Activated gamma-delta T cell (primary cell): ENCODE measurements at places on chromosomes 1 and 21.

DNA sequence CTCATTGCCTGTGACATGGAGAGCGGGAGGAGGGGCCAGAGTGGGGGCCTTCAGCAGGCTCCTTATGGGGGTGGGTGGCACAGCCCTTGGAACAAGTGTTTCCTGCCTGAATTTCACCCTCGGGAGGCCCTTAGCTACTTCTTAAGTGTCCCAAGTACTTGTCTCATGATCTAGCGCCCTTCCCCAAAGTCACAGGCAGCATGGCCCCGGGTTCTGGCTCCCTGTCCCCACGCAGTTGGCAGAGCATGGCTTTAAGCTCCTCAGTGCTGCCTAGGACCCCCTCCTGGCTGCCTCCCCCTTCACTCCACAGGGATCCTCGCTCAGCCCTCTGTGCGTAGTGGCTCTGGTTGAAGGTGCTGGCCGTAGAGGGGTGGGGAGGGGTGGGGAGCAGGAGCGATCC is 197.2 kb downstream of the CAMTA1 start:
- no peak for DNase-seq

- DNase-seq, result no peak
These were observed 63.2 kb downstream of the ITPKB start for GRCh38 chr1:226675715-226676357.

DNA sequence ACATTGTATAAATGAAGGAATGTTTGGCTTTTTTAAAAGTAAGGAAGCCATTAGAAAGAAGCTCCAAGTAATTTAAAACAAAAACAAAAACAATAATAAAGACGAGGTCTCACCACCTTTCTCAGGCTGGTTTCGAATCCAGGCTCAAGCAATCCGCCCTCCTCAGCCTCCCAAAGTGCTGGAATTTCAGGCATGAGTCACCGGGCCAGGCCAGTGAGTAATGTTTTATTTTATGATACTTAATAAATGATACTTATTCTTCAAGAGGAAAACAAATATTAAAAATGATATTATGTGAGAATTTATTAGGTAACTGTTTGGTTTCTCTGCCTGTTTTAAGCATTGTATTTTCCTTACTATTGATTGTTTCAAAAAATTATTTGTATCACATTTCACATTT is 201.4 kb upstream of the BRINP3 start:
- no peak for DNase-seq

GRCh38 chr21:35203093-35203977 is 154.2 kb upstream of the RUNX1 start:
- no peak for DNase-seq

- DNase-seq, result no peak
These were observed 42.0 kb upstream of the PADI1 start for GRCh38 chr1:17162941-17163340.

GRCh38 chr21:38325216-38325615 is 68.4 kb downstream of the KCNJ15 start:
- DNase-seq, result no peak

- DNase-seq, result no peak
These were observed 1353.1 kb upstream of the ADGRL4 start for GRCh38 chr1:80359666-80360065.

GRCh38 chr21:39818557-39818956 is 48.7 kb upstream of the PCP4 start:
- DNase-seq, result no peak

- no peak for DNase-seq
These were observed 2.8 kb downstream of the ANKRD34A start for GRCh38 chr1:145961425-145962156.

DNA sequence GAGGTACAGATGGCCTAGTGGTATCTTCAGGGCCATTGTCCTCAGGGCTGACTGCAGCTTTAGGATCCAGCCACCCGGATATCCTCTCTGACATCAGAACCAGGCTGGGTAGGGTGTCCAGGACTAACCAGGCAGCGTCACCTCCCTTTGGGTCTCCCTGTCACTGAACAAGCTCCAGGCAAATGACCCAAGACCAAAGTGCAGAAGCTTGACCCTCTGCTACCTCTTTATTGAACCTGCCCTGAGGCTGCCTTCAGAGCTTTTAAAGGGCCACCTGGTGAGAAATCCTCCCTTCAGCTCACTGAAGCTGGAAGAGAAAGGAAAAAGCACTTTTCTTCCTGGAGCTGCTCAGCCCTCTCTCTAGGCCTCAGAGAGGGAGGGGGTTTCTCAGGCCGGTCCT is 79.1 kb upstream of the VAMP3 start:
- DNase-seq, result no peak

DNA sequence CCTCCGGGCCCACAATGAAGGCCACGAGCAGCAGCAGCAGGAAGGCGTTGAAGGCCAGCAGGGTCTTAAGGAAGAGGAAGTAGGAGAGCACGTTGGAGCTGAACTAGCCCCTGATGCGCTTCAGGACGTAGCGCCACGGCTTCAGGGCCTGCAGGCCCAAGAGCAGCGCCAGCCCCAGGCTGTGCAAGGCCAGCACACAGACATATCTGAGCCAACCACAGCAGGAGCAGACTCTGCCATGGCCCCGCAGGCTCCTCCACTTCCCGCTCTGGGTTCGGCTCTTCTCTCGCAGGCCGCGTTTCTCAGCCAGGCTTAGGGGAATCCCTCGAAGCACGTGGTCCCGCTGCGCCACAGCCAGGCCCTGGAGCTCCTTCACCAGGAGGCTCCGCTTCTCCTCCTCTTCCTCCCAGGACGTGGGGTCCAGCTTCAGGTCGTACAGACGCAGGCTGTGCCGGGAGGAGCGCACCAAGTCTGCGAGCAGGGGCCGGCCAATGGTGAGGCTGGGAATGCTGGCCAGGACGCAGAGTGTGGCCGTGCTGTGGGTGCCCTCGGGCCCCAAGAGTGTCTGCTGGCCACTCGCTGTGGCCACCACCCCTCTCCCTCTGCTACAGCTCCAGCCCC is 41.7 kb downstream of the ZNF691 start:
- no peak for DNase-seq

DNA sequence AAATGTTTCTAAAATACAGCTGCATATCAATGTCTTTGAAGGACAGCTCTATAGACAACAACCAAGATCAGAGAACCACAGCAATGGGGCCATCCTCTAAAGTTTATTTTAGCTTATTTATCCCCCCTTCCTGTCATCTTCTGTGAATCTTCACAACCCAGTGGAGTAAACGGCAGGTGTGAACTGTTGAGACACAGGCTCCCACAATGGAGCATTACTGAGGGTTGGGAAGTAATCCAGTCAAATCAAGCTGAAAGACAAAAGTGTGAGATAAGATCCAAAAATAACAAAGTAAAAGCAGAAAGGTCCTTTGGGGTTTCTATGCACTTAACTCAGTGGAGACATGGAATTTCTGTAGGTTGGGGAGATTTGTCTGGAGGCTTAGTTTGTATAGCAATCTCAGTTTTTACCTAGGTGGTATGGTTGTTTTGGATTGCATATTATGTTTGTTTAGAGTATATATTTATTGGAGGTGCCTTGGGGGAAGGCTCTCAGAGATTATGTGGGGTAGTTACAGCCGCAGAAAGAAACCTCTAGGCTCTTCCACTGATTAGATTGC is 286.9 kb upstream of the ADGRL2 start:
- DNase-seq, result no peak

- DNase-seq, result no peak
These were observed 47.0 kb downstream of the AHDC1 start for GRCh38 chr1:27556781-27557595.

GRCh38 chr21:37757606-37758376 is 158.5 kb downstream of the KCNJ6 start:
- no peak for DNase-seq

- DNase-seq, result no peak
These were observed 153.4 kb downstream of the TTLL7 start for GRCh38 chr1:83845437-83846071.

DNA sequence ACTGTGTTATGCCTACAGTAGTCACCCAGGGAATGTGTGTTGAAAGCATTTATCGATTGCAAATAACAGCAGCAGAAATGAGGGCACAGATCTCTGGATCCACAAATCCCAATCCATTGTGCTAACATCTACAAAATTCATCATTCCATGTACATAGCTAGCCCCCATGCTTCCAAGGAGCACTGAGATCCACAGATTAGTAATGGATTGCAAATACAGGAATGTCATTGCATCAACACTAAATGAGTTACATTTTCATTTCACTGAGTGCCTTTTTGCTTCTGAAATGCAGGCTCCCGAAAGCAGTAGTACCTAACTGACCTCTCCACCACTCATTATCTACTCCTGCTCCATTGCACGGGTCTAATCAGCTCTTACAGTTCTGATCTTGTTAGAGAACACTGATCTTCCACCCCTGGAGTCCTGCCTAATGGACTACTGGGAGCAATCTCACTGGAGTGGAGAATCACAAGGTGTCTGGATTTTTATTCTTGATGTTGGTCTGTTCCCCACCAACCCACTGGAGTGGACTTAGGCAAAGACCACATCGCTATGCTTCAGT is 30.5 kb downstream of the ASTN1 start:
- no peak for DNase-seq

DNA sequence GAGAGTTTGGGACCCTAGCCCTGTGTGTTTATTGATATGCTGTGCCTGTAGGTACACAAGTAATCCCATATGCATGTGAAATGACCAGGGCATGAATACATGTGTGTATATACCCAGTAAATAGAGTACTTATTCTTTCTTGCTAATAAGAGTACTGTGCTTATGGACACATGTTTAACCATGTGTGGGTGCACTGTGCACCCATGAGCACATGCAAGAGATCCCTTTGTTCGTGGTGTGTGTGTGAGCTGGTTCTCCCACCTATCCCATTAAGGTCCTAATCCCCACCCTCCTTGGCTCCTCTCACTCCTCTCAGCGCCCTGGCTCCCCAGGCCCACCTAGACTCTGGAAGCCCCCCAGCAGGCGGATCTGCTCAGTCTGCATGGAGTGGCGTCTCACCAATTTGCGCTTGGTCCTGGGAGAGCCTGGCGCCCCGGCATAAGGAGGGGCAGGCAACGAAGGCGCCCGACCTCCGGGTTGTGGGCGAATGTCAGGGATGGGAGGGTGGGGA is 2.2 kb upstream of the LIX1L start:
- no peak for DNase-seq

DNA sequence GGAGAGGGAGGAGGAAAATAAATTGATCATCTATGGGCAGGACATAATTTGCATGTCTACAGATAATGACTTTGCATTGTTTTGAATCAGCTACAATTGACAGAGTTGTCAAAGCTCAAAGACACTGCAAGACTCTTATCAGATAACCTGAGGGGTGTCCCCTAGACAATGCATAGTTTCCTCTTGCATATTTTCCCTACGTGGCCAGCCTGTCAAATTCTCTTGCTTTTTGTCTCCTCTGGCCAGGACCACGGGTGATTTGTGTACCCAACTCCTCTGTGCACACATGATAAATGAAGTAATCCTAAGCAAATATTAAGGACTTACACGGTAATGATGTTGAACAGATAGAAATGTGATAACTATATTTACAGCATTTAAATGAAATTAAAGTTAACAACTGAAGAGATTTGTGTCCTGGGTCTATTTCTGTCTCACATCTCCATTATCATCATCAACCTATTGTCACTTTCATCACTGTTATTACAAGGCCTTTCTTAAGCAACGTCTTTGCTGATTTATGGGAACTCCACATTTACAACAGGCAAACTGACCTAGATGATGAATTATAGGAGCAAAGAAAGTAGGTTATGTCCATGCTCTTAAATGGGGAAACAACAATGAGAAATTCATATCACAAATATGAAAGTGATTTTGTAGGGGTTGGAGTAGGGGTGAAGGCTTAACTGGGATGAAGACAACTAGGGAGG is 18.8 kb downstream of the BATF3 start:
- DNase-seq, result no peak

GRCh38 chr21:36535618-36536241 is 55.8 kb upstream of the CLDN14 start:
- DNase-seq, result no peak

GRCh38 chr1:25922971-25923552 is 16.8 kb upstream of the STMN1 start:
- DNase-seq, result no peak

DNA sequence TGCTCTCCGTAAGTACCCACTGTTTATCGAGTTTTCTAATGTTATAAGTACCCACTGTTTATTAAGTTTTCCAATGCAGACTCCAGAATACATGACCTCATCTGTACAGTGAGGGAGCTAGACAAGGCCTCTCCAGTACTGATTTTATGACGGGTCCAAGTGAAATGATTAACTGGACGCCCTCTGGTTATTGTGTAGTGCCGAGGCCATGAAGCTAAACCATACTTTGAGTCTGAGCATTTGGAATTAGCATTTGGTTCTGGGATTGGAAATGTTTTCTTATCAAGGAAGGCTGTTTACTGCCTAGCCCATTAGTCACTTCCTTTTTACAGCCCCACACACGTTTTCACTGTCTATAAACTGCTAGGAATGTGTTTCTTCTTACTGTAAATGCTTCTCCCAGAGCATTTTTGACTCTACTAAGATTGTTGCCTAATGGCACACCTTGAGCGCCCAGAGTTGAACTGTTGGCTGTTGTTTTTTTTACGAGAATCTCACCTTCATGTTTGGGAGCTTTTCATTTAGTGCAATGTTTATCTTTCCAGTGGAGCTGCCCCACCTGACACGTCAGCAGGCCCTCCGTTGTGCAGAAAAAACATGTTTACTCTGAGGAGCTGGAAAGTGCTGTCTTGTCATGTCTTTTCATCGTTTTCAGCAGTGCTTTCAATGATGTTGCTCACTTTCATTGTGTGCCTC is 26.9 kb downstream of the SPATA46 start:
- no peak for DNase-seq

DNA sequence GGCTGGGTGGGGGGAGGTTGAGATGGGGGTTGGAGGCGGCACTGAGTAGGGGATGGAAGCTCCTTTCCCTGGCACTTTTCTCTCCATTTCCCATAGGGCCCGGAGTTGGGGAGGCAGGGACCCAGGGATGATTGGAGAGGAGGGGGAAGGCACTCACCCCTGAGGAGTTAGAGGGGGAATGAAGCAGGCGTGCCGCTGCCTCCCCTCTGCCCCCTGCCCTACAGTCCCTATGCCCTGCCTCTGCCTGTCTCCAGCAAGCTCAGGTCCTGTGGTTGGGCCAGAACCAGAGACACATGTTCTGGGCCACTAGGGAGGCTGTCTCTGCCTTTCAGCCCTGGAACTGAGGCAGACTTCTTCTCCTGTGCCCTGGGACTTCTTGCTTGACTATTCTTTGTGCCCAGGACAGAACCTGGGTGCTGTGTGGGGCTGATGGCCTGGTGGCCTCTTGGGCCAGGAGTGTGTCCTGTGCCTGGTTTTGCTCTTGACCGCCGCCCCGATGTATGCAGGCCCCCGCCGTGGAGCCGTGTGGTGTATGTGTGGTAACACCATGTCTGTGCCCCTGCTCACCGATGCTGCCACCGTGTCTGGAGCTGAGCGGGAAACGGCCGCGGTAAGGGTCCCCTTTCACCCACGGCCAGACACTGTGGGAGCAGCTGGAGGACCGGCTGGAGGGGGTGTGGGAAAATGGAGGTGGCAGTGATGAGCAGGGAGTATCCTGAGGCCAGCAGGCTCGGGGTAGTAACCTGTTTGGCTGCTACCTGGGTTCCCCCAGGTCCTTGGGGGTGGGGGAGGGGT is 1.4 kb downstream of the LYPLA2 start:
- no peak for DNase-seq
